Panc1 (cell line): ENCODE measurements at places on chromosomes 13 and 19.

DNA sequence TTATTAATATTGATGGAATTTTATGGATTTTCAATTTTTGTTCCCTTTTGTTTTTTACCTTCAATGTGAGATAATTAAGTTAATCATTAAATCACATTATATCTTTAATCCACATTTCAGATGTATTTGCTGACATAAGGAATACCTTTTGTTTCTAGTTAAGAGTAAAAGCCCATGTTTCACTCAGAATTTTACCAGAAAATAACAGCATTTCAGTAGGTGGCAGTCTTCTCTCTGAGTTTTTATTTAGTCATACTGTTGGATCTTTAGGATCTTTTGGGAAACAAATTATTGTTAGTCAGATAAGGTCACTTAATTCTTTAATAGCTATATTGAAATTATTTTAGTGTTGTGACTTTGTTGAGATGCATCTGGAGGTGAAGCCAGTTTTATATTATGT, 67.9 kb downstream of the NDFIP2 start:
- no peak overlapping the region; the same call in 1 of the 2 replicates for H3K27ac ChIP-seq
- H3K4me3 ChIP-seq = no peak overlapping the region
- H3K4me1 ChIP-seq = peaks cover 6% of the 10 kb centered on the region; the same call in 1 of the 2 replicates
- H3K27me3 ChIP-seq = no peaks in the 10 kb centered on the region

- H3K4me3 ChIP-seq = no peak overlapping the region
- H3K36me3 ChIP-seq = no peaks in the 10 kb centered on the region
- H3K27ac ChIP-seq = no peak overlapping the region
- H3K27me3 ChIP-seq = no peaks in the 10 kb centered on the region
Observed at GRCh38 chr13:66665991-66666390, 564.1 kb downstream of the PCDH9 start.

DNA sequence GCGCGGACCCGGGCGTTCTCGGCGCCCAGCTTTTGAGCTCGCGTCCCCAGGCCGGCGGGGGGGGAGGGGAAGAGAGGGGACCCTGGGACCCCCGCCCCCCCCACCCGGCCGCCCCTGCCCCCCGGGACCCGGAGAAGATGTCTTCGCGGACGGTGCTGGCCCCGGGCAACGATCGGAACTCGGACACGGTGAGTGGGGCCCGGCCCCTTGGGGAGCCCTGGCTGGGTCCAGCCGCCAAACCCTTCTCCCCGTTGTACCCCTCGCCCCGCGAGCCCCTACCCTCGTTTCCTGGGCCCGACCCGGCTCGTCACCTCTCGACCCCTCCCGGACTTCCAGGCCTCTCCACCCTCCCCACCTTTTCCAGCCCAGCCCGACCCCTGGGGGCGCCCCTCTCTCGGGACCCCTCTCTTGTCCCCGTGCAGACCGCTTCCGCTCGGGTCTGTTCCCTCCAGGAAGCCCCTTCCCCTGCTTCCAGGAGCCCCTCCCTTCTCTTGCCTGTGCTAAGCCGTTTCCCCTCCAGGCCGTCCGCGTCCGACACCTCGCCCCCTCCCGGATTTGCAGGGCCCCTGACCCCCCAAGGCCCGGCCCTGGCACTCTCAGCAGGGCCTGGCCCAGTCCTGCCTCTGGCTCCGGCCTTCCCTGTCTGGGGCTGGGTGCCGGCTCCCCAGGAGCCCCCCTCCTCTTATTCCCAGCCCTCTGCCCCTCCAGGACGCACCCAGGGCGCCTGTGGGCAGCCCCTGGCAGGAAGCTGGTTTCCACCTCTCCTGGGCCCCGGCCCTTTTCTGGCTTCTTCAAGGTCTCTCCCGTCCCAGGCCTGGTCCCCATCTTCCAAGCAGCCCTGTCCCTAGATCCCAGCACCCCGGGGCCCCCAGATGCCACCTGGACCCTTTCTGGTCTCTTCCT, 632 bp downstream of the MARK4 start:
- peak overlapping the region; percentile 61 for H3K4me3 ChIP-seq
- no peaks in the 10 kb centered on the region for H3K27me3 ChIP-seq
- H3K27ac ChIP-seq = peak overlapping the region; percentile 34; the same call in 1 of the 2 replicates
- H3K4me1 ChIP-seq = no peaks in the 10 kb centered on the region; the same call in 1 of the 2 replicates

DNA sequence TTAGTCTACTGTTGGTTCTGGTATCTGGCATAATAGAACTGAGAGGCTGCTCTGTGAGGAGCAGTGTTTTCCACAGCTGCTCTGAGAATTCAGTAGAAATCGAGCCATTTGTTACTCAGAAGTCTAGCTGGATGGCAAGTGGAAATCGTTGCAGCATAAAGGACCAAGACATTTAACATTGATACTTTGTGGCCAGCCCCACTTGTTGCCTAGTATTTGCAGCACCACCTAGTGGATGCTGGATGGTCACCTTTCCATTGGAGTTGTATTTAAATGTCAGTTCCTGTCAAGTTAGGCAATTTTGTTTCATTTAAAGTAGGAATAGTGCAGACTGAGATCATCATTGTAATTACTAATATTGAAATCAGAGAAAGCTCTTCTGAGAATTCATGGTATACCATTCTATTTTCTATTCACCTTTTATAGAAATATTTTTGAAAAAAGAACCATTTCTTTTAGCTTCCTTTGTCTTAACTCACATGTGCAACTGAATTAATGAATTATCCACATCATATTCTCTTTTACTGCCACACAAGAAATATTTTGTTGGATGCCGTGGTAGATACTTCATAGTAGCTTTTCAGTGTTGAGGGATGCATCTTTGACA, 64.6 kb downstream of the PDS5B start:
- H3K4me3 ChIP-seq = no peak overlapping the region
- H3K36me3 ChIP-seq = no peaks in the 10 kb centered on the region
